GM12878 (cell line): ENCODE measurements at places on chromosomes 2 and 18. TPM values are rescaled to one million over a fixed set of nuclear protein-coding genes. Genes with fewer than 3 reads are reported as not detected.

Gene MYCN
- not detected in 2 replicates for total RNA-seq

DNA sequence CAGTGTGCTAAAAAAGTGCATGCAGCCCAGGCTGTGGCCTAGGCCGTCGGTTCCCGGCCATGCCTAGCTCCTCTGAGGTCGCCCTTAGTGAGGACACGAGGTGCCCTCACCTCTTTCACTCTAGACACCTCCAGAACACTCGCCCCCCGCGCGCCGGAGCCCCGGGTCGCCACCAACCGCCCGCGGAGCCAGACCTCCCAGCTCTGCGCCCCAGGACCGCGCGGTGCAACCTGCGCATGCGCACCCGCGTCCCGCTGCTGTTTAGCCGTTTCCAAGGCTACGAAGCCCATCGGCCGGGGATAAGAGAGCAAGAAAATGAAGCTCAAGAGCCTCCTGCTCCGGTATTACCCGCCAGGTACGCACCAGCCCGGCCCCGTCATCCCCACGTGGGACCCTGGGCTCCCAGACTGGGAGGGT lies at the start of gene DAW1:
Gene DAW1 (plus strand): TSS at position 257 of the 417 bp plus-strand sequence. CDS start 59 bp downstream, at position 316.
- DNase-seq = no peak

- no peak for DNase-seq
Observed at GRCh38 chr2:150542172-150542571, 54.7 kb upstream of the RND3 start.

DNA sequence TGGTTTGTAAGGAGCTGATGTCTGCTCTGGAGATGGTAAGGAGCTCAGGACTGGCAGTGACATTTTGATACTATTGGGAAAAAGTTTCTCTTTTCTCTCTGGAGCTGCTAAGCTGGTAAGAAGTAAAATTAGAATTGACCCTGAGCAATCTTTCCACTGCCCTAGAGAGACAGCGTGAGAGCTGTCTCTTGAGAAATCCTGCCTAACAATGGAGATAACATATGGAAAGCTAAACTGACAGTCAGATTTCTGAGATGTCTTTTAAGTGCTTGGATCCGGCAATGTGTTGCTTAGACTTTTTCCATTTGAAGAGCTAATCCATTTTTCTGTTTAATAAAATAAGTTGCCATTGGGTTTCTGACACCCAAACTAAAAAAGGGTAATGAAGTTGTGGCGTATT lies 302.4 kb downstream of the KCNS3 start:
- DNase-seq = no peak

DNA sequence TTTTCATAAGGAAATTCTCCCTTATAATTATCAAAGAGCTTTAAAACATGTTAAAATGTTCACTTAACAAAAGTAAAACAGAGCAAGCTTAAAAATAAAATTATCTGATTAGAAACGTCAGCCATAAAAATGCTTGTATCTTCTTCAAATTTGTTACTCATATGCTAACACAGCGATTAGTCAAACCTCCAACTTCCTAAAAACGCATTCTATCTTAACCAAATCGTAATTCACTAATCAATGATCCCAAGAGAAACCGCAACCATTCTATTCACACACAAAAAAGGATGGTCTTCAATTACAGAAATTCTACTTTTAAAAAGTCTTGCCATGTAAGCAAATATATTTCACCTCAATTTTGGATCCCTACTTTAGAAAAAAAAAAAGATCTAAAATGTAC lies 1.9 kb downstream of the STK17B start:
- no peak for DNase-seq

DNA sequence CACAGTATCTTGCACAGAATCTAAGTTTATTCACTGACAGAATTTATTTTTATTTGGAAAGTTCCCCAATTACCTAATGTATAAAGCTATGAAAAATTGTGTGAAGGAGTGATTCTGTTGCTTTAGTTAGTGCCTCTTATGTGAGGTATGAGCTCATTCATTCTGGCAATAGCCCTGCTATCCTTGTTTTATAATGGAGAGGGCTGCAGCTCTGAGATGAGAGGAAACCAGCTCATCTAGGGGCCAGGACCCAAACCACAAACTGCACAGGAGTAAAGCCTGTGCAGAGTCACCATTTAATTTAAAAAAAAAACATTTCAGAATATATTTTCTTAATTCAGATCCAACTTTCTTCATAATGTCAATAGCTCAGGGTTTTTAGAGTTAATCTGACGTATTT lies 383.0 kb downstream of the TMEM182 start:
- DNase-seq = no peak

Gene FAP
- total RNA-seq = not detected in 2 replicates

Gene IL36RN
- total RNA-seq = not detected in 2 replicates

DNA sequence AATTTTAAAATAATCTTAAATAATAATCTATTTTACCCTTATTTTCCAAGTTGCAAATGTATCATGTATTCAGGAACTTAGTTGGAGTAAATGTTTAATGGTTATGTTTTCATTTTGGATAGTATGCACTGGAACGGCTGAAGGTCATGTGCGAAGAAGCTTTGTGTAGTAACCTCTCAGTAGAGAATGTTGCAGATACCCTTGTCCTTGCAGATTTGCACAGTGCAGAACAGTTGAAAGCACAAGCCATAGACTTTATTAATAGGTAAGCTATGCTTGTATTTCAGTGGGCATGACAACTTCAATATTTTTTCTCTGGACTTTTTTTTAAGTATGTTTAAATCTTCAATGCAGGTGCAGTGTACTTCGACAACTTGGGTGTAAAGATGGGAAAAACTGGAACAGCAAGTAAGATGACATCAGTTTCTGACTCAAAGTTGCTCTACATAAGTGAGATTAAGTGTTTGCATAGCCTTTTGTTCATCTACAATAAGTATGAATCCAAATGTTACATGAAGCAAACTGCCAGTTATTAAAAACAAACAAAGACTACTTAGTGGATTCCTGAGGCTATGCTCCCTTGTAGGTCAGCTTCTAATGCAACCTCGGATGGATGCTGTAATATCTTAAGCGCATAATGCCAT lies 63.1 kb downstream of the SPOPL start:
- DNase-seq = no peak

Gene RNF125
- 3.9 and 4.1 TPM in 2 replicates for total RNA-seq

- no peak for DNase-seq
Observed at GRCh38 chr18:27206411-27206810, 21.3 kb upstream of the CHST9 start.

GRCh38 chr2:111941531-111941930 lies 43.1 kb downstream of the MERTK start:
- DNase-seq = no peak

Gene C2orf78
- total RNA-seq = 0.44 and 0.51 TPM in 2 replicates

DNA sequence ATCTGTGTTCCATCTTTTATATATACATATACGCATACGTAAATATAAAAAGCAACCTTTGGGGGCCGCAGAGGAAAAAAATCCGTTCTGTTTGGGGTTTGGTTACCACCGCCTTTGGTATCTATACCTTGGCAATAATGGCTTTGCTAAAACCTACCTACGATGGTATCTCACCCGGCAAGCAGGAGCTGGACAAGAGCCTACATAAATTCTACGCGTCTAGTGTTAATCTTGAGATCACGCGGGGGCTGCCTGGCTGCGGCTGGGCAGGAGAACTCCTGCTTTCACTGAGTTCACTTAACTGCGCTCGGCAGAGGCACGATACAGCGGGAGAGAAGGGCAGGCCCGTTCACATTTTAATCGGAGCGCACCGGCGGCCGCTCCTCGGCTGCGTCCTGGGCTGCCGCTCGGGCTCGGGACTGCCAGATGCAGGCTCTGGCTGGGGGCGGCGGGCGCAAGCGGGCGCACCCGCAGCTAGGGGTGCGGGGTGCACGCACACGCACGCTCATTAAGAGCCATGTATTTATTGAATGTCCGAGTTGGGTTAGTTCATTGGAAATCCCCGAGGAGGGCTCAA lies 1.7 kb upstream of the POU3F3 start:
- DNase-seq = no peak

Gene TBR1
- total RNA-seq = not detected in 2 replicates

GRCh38 chr2:205077159-205077558 lies 531.9 kb downstream of the PARD3B start:
- DNase-seq = no peak

GRCh38 chr2:241948299-241948897 lies 78.9 kb downstream of the RTP5 start:
- no peak for DNase-seq

- no peak for DNase-seq
Observed at GRCh38 chr2:30688956-30689401, 118.3 kb downstream of the CAPN13 start.

Gene LCT
- 0.08 and 0.11 TPM in 2 replicates for total RNA-seq

Gene IL36G
- not detected in 2 replicates for total RNA-seq

GRCh38 chr18:54466248-54467005 lies 108.7 kb downstream of the C18orf54 start:
- no peak for DNase-seq

GRCh38 chr2:144512891-144513351 lies 7.0 kb downstream of the ZEB2 start:
- no peak for DNase-seq

Gene IL1B
- 0.64 and 0.72 TPM in 2 replicates for total RNA-seq

Gene RPRM
- total RNA-seq = not detected in 2 replicates

- no peak for DNase-seq
Observed at GRCh38 chr18:79844999-79845563, 47.3 kb downstream of the KCNG2 start.

DNA sequence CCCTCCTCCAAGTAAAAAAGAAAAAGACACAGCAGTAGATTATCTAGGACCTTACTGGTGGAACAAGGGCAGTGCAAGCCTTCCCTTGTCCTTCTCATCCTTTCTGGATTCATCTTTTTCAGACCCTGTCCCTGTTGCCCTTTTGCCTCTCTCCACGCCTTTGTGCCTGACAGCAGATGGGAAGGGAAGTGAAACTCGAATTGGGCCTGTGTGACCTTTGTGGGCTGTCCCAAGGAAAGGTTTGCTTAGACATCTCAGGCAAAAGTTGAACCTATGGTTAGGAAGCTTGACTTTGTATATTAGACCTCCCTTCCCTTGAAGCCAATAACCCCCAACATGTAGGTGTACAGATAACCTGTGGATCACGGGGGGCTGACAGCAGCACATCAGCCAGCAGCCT lies 185.3 kb downstream of the PRKCE start:
- no peak for DNase-seq
